ENCODE measurements at places on chromosomes 7 and 10. TPM values are rescaled to one million over a fixed set of nuclear protein-coding genes. Genes with fewer than 3 reads are reported as not detected.

DNA sequence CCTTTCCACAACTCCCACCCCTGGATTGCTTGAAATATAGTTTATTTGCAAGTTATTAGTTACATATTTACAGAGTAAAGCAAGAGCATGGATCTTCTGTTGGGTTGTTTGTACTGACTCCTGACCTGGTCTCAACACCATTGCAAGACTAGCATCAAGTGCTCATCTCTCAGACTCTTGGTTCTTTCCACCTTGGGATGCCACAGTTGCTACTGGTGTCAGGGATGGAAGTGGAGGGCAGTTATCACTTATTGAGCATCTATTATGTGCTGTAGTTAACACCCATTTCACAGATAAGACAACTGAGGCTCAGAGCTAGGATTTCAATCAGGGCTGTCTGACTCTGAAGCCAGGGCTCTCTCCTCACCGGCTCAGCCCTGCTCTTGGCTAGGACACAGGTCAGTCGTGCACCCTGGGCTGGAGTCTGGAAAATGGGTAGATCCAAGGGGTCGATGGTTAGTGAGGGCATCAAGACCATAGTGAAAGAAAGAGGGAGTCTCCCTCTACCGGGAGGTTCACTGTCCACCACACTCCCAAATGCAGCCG, 614 bp upstream of the ADAMTS14 start:
- DNase-seq: no peak
- peaks cover 20% of the 10 kb centered on the region for H3K27me3 ChIP-seq
- H3K4me1 ChIP-seq: no peaks in the 10 kb centered on the region
- peak overlapping the region; percentile 73 for H3K27ac ChIP-seq
- H3K36me3 ChIP-seq: no peaks in the 10 kb centered on the region

GRCh38 chr10:4740471-4740870, 85.5 kb upstream of the AKR1E2 start:
- no peaks in the 10 kb centered on the region for H3K36me3 ChIP-seq
- H3K27me3 ChIP-seq: no peaks in the 10 kb centered on the region

DNA sequence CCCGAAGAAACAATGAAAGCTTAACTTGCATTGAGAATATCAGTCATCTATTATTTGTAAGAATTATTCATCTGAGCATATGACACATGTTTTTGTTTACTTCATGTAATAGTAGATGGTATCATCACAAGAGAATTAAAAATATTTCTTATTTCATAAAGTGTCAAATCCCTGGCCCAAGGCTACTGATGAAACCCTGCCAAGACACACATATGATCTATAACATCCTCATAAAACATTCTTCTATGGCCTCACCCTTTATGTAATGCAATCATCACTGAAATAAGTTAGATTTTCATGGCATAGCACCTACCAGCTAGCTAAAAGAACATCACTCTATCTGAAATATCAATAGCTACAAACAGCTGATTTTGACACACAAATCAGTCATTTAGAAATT, 385.6 kb upstream of the PHF14 start:
- no peaks in the 10 kb centered on the region for H3K4me1 ChIP-seq
- no peak for DNase-seq
- H3K4me3 ChIP-seq: no peak overlapping the region
- no peaks in the 10 kb centered on the region for H3K36me3 ChIP-seq
- H3K27ac ChIP-seq: no peak overlapping the region
- H3K27me3 ChIP-seq: no peaks in the 10 kb centered on the region

DNA sequence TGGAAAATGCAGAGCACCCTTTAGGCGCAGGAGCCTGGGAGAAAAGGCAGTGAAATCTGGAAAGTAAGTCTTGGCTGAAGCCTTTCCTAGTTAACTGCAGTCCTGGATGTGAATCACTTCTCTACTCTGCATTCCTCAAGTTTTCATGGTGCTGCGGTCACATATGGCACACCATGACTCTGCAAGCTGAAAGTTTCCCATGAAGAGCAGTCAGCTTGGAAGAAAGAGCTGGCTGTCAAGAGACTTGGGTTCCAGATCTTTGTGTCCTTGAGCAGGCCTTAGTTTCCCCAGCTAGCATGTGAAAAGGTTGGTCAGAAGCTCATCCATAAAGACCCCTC, 548.3 kb downstream of the SORCS3 start:
- no peak overlapping the region for H3K27ac ChIP-seq
- DNase-seq: no peak
- no peak overlapping the region for H3K4me3 ChIP-seq

DNA sequence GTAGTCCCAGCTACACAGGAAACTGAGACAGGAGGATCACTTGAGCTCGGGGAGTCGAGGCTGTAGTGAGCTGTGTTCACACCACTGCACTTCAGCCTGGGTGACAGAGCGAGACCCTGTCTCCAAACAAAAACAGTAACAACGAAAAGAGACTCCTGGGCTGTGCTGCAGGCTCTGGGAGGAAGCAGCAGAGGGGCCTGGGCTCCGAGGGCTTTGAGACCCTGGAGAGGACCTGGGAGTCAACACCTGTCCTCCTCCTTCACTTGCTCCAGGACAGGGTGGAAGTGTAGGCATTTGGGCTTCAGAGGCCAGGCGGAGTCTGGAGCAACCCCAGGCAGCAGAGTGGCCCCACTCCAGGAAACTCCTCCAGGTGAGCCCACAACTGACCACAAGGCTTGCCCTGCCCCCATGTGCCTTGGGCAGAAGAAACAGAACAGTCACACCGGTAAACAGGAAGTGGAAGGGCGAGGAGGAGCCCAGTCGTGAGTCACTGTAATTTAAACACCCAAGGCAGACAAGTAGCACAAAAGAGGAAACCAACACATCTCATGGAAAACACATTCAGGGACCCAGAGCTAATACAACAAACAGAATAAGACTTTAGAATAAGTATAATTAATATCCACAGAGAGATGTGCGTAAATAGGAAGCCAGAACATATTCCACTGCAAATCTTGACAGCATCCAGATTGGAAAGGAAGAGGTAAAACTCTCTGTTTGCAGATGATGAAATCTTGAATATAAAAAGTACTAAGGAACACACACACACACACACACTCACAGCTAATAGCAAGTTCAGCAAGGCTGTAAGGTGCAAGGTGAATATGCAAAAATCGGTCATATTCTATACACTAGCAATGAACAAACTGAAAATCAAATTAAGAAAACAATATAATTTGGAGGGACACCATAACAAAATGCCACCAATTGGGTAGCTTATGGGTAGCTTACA, 20.5 kb upstream of the RASGEF1A start:
- H3K4me3 ChIP-seq: no peak overlapping the region
- no peaks in the 10 kb centered on the region for H3K4me1 ChIP-seq
- no peaks in the 10 kb centered on the region for H3K36me3 ChIP-seq
- H3K27ac ChIP-seq: no peak overlapping the region

GRCh38 chr10:124390471-124391187, 28.1 kb downstream of the OAT start:
- H3K27me3 ChIP-seq: no peaks in the 10 kb centered on the region
- no peak overlapping the region for H3K27ac ChIP-seq
- H3K4me3 ChIP-seq: no peak overlapping the region
- no peaks in the 10 kb centered on the region for H3K4me1 ChIP-seq

DNA sequence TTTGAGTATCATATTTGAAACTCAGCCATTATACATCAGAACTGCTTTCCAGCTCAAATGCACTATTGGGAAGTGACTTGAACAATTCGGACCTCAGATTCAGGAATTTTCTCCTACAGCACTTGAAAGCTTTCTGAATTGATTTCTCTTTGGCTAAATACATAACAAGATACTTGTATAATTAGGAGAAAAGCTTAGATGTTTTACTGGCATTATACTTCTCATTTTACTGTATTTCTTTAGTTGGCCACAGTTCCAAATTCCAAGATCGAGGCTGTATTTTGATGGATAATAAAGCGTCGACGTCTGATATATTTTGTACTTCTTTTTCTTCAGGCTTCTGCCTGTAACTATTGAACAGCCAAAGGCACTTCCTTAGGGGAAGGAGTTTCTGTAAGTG, 26.7 kb upstream of the LYZL2 start:
- H3K27ac ChIP-seq: no peak overlapping the region
- no peaks in the 10 kb centered on the region for H3K36me3 ChIP-seq
- no peak overlapping the region for H3K4me3 ChIP-seq
- no peak for DNase-seq

GRCh38 chr7:42548816-42549611, 312.0 kb upstream of the GLI3 start:
- H3K36me3 ChIP-seq: no peaks in the 10 kb centered on the region
- H3K4me3 ChIP-seq: no peak overlapping the region
- H3K27ac ChIP-seq: no peak overlapping the region

DOCK1 gene
- total RNA-seq: 63.6 TPM

- H3K27me3 ChIP-seq: no peaks in the 10 kb centered on the region
- no peak for DNase-seq
- no peaks in the 10 kb centered on the region for H3K36me3 ChIP-seq
- no peak overlapping the region for H3K4me3 ChIP-seq
- no peaks in the 10 kb centered on the region for H3K4me1 ChIP-seq
- no peak overlapping the region for H3K27ac ChIP-seq
Measured at GRCh38 chr10:71945819-71946474, 18.2 kb upstream of the CHST3 start.

AKR1B1 gene
- 111 TPM for total RNA-seq

SHTN1 gene
- 9.2 TPM for total RNA-seq

APBB1IP gene
- total RNA-seq: 8.4 TPM

DNA sequence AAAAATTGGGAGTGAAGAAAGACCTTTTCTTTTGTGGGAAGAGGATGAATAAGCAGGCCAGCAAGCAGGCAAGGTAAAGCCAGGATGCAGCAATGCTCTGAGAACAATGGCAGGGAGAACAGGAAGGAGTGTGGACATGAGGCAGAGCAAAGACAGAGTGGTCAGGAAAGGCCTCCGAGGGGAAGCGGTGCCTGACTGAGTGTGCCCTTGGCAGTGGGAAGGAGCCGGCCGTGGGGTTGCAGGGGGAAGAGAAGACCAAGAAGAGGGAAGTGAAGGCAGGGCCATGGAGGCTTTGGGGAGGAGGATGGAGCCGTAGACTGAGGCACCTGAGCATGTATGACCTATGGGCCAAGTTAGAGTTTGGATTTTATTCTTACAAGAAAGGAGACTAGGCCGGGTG, 21.9 kb upstream of the ZNF212 start:
- H3K4me1 ChIP-seq: no peaks in the 10 kb centered on the region
- H3K4me3 ChIP-seq: no peak overlapping the region
- no peak overlapping the region for H3K27ac ChIP-seq

DNA sequence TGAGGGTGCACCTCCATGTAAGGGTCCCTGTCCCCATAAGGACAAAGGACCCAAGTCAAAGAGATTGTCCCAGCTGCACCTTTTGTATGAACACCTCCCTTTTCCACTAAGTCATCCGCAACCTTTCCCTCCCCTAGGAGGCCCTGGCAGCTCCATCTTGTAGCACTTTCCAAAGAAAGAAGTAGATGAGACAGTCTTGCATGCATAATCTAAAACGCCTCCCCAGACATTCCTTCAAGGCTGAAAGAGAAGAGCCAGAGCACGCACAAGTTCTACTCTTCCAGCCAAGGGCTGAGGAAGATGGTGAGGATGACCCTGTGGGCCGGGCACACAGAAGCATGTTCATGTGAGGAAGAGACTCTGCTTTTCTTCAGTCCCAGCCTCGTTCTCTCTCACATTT, 194.4 kb downstream of the TNS3 start:
- H3K27me3 ChIP-seq: no peaks in the 10 kb centered on the region
- H3K27ac ChIP-seq: no peak overlapping the region
- peaks cover 34% of the 10 kb centered on the region for H3K4me1 ChIP-seq
- no peak for DNase-seq

TMEM213 gene
- not detected for total RNA-seq

SYT15B gene
- 15.5 TPM for total RNA-seq

DNA sequence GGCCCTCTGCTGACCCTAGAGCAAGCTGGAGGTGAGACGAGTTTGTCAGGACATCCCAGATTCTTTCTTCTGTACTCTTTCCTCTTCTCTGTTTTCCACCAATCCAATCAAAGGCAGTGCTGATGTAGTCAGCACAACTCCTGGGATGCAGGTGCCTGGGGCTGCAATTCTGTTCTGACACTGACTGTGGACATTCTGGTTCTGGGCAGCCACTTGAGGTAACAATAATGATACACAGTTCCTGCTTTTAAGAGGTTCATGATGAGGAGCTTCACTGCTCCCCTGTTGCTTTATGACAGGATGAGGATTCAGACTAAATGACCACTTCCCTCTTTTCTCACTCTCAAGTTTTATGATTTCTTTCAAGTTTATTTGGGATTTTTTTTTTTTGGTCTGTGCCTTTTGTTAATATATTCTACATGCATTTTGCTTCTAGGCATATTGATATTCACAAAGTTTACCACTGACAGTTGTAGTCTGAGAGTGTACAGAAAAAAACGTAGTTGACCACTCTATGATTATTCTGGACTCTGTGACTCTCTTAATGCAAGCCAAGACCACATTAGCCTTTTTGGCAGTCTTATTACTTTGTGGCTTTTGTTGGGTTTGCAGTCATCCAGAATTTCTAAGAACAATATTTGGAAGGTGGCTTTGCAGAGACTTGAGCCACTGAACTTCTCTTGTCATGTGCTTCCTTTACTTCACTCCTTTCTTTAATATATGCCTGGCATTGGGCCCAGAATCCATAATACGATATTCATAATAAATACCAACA, 247.6 kb downstream of the AUTS2 start:
- H3K36me3 ChIP-seq: no peaks in the 10 kb centered on the region
- no peaks in the 10 kb centered on the region for H3K27me3 ChIP-seq
- H3K4me1 ChIP-seq: no peaks in the 10 kb centered on the region
- no peak overlapping the region for H3K4me3 ChIP-seq

DNA sequence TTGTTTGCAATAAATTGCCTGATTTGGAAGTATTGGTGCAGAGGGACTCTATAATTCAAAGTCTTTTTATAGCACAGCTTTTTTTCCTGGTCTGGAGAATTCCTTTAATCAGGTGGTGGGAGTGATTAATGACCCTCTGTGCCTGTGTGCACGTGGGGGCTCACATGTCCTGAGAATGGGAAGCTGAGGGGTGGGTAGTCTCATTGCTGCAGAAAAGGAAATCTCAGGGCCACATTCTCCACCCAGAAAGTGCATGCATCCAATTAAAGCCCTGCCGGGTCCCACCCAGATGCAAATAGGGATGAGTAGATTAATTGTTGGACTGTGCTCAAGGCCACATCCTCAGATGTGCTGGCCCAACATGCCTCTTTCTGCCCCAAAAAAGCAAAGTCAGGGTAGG, 324.7 kb downstream of the CXCL12 start:
- no peaks in the 10 kb centered on the region for H3K4me1 ChIP-seq
- H3K27me3 ChIP-seq: no peaks in the 10 kb centered on the region
- H3K36me3 ChIP-seq: no peaks in the 10 kb centered on the region
- no peak overlapping the region for H3K4me3 ChIP-seq
- no peak overlapping the region for H3K27ac ChIP-seq

FRMPD2 gene
- total RNA-seq: 0.21 TPM

SFTPA1 gene
- not detected for total RNA-seq
